ENCODE measurements at places on chromosomes 5 and 9.

- DNase-seq = no peak
Measured at GRCh38 chr9:125785248-125785751, 38.1 kb downstream of the PBX3 start.

GRCh38 chr5:34811706-34812105 is 27.3 kb upstream of the TTC23L start:
- DNase-seq = no peak

DNA sequence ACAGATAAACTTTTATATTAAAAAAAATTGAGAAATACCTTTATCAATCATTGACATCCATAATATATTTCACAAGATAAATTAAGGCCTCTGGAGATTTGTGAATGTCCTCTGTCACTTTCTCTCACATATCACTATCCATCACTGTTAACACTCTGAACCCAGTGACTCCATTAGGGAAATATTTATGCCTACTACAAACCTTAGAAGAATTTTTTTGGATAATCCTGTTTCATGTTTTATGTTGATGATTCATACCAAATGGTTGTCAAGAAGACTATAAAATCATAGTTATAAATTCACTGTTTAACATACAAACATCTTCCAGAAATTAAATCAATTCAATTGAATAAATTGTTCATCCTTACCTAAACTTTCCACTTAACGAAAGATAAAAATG is 357.6 kb upstream of the CDH10 start:
- no peak for DNase-seq

GRCh38 chr5:50759526-50760270 is 93.3 kb downstream of the PARP8 start:
- DNase-seq = no peak

- no peak for DNase-seq
Measured at GRCh38 chr5:175741556-175741955, 83.7 kb downstream of the HRH2 start.

GRCh38 chr5:6819521-6819920 is 106.3 kb downstream of the TENT4A start:
- peak; percentile 35 for DNase-seq

GRCh38 chr9:136186386-136186785 is 18.5 kb downstream of the LHX3 start:
- no peak for DNase-seq

- DNase-seq = no peak
Measured at GRCh38 chr9:18632632-18633403, 158.9 kb downstream of the ADAMTSL1 start.

DNA sequence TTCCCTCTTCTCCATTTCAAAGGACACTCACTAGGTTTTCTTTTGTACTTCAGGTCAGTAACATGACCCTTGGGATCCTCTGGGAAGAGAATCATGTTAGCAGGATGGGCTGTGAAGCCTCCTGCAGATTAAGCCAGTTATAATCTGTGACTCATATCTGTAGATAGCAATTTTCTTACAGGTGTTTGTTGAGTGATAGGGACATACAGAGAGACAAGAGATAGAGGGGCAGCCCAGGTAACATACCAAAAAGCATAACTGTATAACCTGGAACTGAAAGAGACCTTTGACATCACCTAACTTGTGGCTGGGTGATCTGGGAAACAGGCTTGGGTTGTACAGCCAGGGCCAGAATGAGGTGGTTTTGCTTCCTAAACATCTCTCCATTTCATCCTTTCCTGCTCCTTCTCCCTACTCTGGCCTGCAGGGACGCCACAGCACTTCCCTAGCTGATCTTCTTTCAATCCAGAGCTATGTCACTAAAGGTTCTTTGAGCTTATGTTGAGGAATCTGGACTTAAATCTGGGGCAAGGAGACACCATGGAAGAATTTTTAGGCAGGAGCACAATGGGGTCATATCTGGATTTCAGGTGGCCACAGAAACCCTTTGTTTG is 21.0 kb upstream of the PPARGC1B start:
- no peak for DNase-seq

GRCh38 chr9:115022760-115023434 is 92.5 kb upstream of the TNFSF8 start:
- DNase-seq = no peak

GRCh38 chr9:116987721-116988485 is 300.8 kb downstream of the TRIM32 start:
- no peak for DNase-seq

DNA sequence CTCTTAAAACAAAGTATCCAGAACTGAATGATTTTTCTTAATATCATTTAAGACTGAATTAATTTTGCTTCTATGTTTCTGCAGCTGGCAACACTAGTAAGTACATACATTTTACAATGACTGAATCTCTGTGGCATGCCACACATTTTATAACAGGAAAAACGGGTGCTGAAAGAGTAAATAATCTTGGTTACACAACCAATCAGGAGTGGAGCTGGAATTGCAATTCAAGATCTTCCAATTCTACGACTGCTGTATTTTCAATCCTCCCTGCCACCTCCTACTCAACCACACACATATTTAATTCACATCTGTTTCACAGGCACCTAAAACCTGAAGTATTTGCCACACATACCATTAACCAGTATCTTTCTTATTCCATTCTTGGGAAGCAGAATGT is 52.7 kb upstream of the NR5A1 start:
- DNase-seq = no peak

DNA sequence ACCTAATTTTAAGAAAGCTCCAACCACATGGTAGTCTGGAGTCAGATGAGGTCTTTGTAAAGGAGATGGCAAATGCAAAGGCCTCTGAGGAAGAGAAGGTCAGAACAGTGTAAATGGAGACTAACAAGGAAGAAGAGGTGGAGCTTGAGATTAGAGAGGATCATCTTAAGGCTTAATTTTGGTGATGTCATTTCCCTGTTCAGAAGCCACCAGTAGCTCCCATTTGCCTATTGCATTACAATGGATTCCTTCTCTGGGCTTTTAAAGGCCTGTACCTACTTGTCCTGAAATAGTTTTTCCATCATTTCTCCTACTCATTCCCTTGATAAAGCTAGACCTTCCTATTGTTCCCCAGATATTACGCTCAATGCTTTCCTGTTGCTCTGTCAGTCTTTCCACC is 16.1 kb downstream of the PCSK5 start:
- no peak for DNase-seq

GRCh38 chr5:108255468-108255867 is 126.4 kb downstream of the FBXL17 start:
- no peak for DNase-seq

DNA sequence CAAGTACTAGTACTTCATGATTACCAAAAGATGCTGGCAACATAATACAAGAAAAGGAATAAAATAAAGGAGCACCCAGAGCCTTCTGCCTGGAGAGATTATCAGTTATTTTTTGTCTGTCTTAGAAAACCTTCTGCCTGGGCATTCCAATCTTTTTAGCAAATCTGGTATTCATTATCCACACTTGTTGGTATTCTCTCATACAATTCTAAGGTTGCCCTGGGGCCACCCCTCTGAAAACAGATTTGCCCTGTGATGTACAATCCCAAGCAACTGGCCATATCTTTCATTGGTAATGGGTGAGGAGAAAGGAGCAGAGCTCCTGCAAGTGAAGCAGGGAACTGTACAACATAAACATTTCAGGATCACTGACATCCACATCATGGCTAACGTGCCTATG is 47.8 kb downstream of the WDR41 start:
- no peak for DNase-seq

- no peak for DNase-seq
Measured at GRCh38 chr5:89929173-89929572, 480.4 kb downstream of the CETN3 start.

GRCh38 chr5:14977058-14977685 is 105.6 kb upstream of the ANKH start:
- DNase-seq = no peak

GRCh38 chr5:156121234-156121633 is 205.7 kb upstream of the SGCD start:
- DNase-seq = no peak

- no peak for DNase-seq
Measured at GRCh38 chr9:92617195-92617813, 52.6 kb downstream of the IPPK start.

DNA sequence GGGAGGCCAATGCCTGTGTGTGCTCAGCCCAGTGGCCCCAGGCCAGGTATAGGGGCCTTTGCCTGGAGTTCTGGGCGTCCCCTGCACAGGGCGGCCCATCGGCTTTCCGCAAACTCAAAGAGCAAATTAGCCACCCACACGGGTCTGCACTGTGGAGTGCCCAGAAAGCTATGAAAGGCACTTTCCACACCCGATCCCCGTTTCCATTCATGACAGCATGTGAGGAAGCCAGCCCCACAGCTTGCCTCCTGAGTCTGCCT is 5.2 kb downstream of the DBH start:
- DNase-seq = no peak

- DNase-seq = peak; percentile 93
Measured at GRCh38 chr5:151651997-151652645, 34.6 kb downstream of the SPARC start.

DNA sequence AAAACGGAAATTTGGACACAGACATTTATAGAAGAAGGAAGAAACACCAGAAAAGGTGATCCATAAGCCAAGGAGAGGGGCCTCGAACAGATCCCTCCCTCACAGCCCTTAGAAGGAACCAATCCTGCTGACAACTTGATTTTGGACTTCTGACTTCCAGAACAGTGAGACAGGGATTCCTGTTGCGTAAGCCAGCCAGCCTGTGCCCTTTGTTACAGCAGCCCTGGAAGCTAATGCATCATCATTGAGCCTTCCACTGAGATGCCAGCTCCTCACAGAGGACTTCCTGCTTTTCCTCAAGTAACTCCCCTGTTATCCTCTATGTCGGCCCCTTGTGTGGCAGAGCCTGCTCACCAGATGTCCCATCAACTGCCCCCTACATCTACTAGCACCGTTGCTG is 94.1 kb downstream of the JMY start:
- DNase-seq = no peak

DNA sequence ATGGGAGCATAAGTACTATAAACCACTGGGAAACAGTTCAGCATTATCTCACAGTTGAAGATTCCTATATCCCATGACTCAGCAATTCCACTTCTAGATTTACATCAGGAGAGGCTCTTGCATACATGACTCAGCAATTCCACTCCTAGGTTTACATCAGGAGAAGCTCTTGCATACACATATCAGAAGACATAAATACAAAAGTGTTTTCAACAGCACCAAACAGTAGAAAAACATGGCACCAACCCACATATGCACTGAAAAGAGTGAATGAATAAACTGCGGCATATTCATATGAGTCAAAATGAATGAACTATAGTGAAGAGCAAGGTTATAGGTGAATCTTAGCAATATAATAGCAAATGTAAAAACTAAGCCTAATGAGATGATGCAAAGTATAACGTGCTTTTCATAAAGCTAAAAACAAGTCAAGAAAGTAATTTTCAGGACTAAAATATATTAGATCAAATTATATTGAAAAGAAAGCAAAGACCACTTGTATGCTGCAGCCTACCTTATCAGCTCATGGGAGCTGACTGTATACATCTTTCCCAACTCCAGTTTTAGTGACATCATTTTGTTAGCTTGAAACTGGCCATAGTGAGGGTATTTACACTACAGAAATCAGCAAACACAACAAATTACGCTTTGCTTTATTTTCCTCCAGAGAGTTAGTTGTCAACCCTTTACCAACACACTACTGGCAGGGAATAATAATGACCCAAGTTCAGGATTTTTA is 95.8 kb downstream of the ANKRD18B start:
- DNase-seq = no peak

GRCh38 chr5:40154194-40154593 is 525.5 kb upstream of the PTGER4 start:
- DNase-seq = no peak

- DNase-seq = no peak
Measured at GRCh38 chr5:94796586-94796985, 178.1 kb downstream of the SLF1 start.

GRCh38 chr5:109468288-109468676 is 58.5 kb upstream of the PJA2 start:
- no peak for DNase-seq

- no peak for DNase-seq
Measured at GRCh38 chr5:19498852-19499251, 489.1 kb downstream of the CDH18 start.

- no peak for DNase-seq
Measured at GRCh38 chr5:68303754-68304420, 88.3 kb downstream of the PIK3R1 start.

GRCh38 chr5:5217371-5217770 is 77.2 kb downstream of the ADAMTS16 start:
- no peak for DNase-seq

- no peak for DNase-seq
Measured at GRCh38 chr5:6502421-6502820, 53.8 kb downstream of the UBE2QL1 start.

GRCh38 chr5:168817591-168817990 is 238.4 kb upstream of the PANK3 start:
- DNase-seq = no peak

GRCh38 chr5:160626322-160626721 is 204.7 kb downstream of the PTTG1 start:
- DNase-seq = no peak

DNA sequence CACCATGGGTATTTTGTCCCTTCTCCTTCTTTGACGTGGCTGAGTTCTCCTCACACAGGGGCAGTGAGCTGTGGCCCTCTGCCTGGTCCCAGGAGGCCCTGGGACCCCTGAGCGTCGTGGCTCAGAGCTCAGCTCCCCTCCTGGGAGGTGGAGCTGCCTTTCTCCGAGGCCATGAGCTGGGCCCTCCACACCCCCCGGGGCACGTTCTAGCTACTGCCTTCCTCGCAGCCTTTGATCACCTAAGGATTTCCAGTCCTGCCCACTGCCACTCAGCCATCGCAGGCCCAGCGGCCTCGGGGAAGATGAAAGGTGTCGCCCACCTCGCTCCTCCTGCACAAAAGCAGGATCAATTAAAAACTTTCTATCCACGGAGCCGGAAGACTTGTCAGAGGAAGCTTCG is 94.8 kb upstream of the RAPGEF1 start:
- no peak for DNase-seq

DNA sequence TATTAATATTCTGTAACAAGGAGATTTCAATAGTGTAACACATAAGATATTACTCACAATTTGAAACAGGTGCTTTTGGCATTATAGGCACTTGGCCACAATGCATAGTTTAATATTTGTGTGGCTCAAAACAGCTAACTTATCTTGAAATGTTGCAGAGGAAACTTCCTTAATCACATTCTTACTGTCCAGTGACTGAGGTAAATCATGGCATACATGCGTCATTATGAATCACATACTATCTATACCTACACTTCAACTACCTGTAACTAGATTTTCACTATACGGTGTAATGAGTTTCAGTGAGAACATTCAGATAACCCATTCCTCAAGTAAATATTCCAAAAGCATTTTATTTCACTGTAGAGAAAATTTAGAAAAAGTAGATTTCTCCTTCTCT is 218.8 kb downstream of the PDE4D start:
- DNase-seq = no peak

GRCh38 chr5:13993926-13994325 is 49.4 kb upstream of the DNAH5 start:
- DNase-seq = no peak

GRCh38 chr5:129962506-129962905 is 58.2 kb downstream of the CHSY3 start:
- no peak for DNase-seq

- no peak for DNase-seq
Measured at GRCh38 chr5:159410480-159410879, 80.2 kb upstream of the IL12B start.

- DNase-seq = no peak
Measured at GRCh38 chr5:56142233-56142613, 90.9 kb downstream of the ANKRD55 start.
